ENCODE measurements at places on chromosomes 5 and 9.
A peak's percentile ranks its signal among the peaks of the same experiment; 100 is the strongest.

DNA sequence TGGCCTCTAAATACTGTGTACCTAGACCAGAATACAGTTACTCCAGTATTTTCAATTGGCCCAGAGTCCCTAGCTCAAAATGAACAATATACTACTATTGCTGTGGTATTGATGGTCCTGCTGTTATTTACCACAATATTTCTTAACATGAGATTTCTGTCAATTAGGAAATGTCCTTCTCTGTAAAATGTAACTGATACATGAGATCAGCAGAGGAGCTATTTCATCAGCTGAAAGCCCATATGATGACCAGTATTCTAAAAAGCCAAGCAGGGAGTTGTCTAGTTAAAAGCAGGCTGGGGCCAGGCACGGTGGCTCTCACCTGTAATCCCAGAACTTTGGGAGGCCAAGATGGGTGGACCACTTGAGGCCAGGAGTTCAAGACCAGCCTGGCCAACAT, 187.7 kb upstream of the PTGER4 start:
- peak; percentile 64 for DNase-seq

DNA sequence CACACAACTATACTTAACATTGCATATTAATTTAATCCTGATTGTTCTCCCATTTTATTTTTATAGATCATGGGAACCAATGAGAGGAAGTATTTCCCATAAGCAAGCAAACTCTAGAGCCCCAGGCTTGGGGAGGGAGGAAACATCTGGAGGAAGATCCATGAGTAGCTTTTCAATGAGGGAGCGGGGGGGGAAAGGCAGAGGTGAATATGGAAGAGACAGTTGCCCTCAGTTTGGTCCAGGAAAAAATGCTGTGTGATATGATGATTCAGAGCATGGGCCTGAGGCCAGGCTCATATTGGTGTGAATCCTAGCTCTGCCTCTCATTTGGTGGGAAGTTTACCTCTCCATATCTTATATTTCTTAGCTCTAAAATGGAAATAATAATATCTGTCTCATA, 42.2 kb upstream of the ALDOB start:
- DNase-seq = no peak

GRCh38 chr9:100309992-100310391, 42.8 kb downstream of the TEX10 start:
- DNase-seq = no peak

DNA sequence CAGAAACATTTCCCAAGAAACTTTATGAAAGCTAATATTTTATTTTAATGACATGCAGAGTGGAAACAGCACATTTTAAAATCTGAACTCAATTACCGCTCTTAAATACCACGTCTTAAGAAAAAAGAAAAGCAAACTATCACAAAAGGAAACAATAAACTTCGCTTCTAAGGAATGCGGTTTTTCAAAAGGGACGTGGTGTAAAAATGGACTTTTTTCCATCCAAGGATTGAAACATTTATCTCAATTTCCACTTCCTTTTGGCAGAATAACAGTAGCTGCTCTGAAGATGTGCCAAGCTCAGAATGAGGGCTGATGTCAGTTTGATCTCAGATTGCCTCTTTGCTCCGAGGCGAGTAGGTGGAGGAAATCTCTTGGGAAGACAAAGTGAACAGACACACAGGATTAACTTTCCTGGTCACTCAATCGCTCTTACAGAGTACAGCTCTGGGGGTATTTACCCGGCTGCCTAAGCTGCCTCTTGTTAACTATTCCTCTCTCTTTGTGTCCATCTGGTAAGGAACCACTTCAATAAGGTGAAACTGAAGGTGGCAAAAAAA, 158.5 kb downstream of the TRPM6 start:
- DNase-seq = no peak

DNA sequence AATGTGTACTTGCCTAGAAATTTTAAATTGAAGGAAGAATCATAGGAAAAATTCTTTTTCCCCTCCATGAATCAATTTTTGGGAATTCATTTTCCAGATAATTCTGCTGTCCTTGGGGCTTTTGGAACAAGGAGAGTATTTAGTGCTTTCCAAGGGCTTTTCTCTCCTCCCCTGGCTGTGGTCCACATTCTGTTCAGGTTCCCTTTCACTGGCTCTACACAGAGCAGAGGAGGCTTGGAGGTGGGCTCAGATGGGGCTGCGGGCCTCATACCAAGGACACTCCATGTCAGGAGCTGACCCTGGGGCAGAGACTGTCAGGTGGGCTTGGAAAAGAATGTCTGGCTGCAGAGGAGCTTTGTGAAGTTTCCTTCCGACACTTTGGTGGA, 128.1 kb downstream of the GADD45G start:
- DNase-seq = no peak
